ENCODE measurements at places on chromosomes 16 and 17. TPM values are rescaled to one million over a fixed set of nuclear protein-coding genes. Genes with fewer than 3 reads are reported as not detected.

Gene GRAPL
- 1.5 TPM for polyA plus RNA-seq

Gene CD300H
- 1.2 TPM for polyA plus RNA-seq

Gene OR3A3
- not detected for polyA plus RNA-seq

Gene KCNH6
- polyA plus RNA-seq: 0.92 TPM

Gene ALOX12
- not detected for polyA plus RNA-seq

Gene TEKT3
- polyA plus RNA-seq: 0.24 TPM

Gene CRYM
- 0.04 TPM for polyA plus RNA-seq

Gene TLCD1
- 11.7 TPM for polyA plus RNA-seq

Gene MPV17L
- 12.7 TPM for polyA plus RNA-seq

Gene CHRNE
- 1.8 TPM for polyA plus RNA-seq

Gene ALDH3A1
- 0.28 TPM for polyA plus RNA-seq

Gene YBX2
- 6.0 TPM for polyA plus RNA-seq

Gene CALB2
- 40.5 TPM for polyA plus RNA-seq

Gene ARL4D
- 15.1 TPM for polyA plus RNA-seq

Gene ZNF469
- 1.5 TPM for polyA plus RNA-seq

Gene COG7
- 12.3 TPM for polyA plus RNA-seq

Gene GAS2L2
- polyA plus RNA-seq: 0.22 TPM

Gene GLIS2
- polyA plus RNA-seq: 6.2 TPM

Gene RNF222
- polyA plus RNA-seq: 0.03 TPM

Gene KREMEN2
- polyA plus RNA-seq: not detected

Gene CCL4
- polyA plus RNA-seq: 0.84 TPM

Gene SLC5A2
- 0.90 TPM for polyA plus RNA-seq

Gene KRT39
- 0.06 TPM for polyA plus RNA-seq

Gene NPTX1
- polyA plus RNA-seq: 0.19 TPM

Gene TMEM95
- not detected for polyA plus RNA-seq

Gene MYL11
- 1.3 TPM for polyA plus RNA-seq

Gene SMIM36
- not detected for polyA plus RNA-seq

Gene MPP2
- 0.61 TPM for polyA plus RNA-seq

Gene OTOP2
- polyA plus RNA-seq: not detected

Gene PIK3R6
- not detected for polyA plus RNA-seq

Gene IGSF6
- 3.8 TPM for polyA plus RNA-seq

Gene HIGD1B
- polyA plus RNA-seq: 16.2 TPM

Gene RASL10B
- 42.8 TPM for polyA plus RNA-seq

Gene TBC1D28
- polyA plus RNA-seq: not detected

Gene CTRL
- polyA plus RNA-seq: 2.2 TPM

Gene SDK2
- polyA plus RNA-seq: 0.08 TPM

Gene KRT40
- polyA plus RNA-seq: 0.15 TPM

Gene KRT33B
- not detected for polyA plus RNA-seq

Gene OR1D2
- polyA plus RNA-seq: not detected

Gene TBC1D3C
- polyA plus RNA-seq: 1.5 TPM

Gene SECTM1
- 16.4 TPM for polyA plus RNA-seq

Gene CETP
- 2.8 TPM for polyA plus RNA-seq

Gene MRPL28
- 36.6 TPM for polyA plus RNA-seq

Gene ALOX12B
- polyA plus RNA-seq: 0.79 TPM

Gene IL21R
- 0.12 TPM for polyA plus RNA-seq

Gene ACAP1
- polyA plus RNA-seq: 4.0 TPM

Gene DNAAF8
- 0.94 TPM for polyA plus RNA-seq

Gene MLYCD
- 5.6 TPM for polyA plus RNA-seq

Gene TMIGD1
- not detected for polyA plus RNA-seq

Gene ITGB3
- polyA plus RNA-seq: 4.4 TPM
